ENCODE measurements at places on chromosomes 6 and 20.
A peak's percentile ranks its signal among the peaks of the same experiment; 100 is the strongest.

DNA sequence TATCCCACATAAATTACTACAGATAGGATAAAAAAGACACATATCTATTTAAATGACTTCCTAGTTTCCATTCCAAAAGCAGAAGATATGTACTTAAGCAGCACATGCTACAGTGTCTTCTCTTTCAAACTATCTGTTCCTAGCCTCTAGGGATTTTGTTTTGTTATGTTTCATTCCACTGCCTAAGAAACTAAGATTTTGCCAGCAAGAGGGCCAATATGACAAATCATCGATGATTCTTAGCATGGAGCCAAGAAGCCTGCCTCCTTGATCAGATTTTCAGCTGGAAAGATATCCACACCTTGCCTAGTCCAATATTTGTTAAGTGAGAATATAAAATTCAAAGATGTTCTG lies 7.0 kb downstream of the SNX5 start:
- DNase-seq, result no peak

DNA sequence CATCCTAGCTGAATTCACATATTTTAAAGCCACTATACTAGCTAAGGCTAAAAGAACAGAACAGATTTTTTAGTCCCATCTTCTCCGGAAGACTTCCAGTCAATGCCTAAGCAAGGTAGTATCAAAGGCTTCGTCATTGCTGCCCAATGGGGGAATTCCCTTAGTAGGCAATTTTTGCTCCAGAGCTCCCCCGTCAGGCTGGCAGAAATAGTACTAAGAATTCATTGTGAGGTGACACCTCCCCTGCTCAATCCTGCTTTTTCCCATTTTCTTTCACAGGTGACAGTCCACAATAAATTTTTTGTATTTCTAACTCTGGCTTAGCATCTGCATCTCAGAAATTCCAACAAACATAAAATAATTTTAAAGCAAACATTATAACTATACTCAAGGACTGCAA lies 52.8 kb upstream of the SRSF6 start:
- peak; percentile 14 for DNase-seq

GRCh38 chr6:115609111-115609510 lies 451.6 kb downstream of the FRK start:
- DNase-seq, result no peak

DNA sequence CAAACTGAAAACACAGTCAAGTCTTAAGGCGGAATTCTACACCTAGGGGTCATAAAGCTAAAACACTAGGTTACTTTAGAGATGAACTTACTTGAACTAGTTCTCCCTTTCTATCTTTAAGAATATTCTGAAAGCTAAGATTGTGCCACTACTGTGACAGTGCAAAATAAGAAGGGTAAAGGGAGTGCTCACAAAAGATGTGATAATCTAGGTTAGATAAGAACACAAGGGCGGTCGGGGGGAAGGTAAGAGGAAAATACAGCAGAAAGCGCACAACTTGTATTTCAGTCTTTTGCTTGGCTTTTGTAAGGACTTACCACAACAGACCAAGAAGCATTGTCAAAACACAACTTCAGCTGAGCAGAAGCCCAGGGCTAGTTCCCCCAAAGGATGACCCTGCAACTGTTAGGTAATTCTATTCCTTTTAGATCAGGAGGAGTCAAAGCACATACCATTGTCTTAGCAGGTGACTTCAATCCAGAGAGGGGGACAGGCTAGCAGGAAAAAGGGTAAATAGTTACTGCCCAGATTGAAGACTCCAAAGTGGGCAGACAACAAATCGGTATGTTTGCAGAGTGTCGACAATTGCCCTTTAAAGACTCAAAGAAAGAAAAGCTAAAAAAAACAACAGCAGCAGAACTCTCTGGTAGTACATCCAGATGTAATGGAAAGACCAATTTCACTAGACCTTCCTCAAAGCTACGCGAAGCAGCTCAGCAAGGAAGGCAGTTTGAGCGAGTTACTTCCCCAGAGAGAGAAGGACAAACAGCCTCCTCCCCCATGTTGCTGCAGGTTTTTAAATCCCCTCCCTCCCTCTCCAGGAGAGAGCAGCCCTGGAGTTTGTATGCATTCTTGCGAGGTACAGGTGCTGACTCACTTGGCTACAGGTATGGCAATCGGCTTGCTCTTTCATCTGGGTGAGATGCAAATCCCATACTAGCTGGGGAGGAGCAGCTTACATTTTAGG lies 59.0 kb downstream of the RIPOR2 start:
- no peak for DNase-seq

DNA sequence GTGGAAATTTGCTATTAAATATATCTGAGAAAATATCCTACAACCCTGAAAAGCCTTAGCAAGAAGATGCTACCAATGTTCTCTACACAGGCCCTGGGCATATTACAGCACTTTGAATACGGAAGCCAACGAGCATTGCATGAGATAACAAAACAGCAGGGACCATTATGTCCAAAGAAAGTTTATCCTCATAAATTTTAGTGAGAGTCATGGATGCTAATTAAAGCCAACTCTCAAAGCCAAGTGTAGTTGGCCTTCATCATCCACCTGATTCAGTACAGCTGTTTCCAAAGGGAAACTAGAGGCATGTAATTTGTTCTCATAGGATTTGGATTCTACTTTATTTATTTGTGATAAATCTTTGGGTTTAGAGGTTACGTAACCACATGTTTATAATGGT lies 564.8 kb downstream of the RFPL4B start:
- DNase-seq, result no peak

Measured in WERI-Rb-1 (cell line).